Activated naive CD8-positive, alpha-beta T cell treated with anti-CD3 and anti-CD28 coated beads for 36 hours (primary cell): ENCODE measurements at places on chromosomes 3 and 15.
A peak's percentile ranks its signal among the peaks of the same experiment; 100 is the strongest.

DNA sequence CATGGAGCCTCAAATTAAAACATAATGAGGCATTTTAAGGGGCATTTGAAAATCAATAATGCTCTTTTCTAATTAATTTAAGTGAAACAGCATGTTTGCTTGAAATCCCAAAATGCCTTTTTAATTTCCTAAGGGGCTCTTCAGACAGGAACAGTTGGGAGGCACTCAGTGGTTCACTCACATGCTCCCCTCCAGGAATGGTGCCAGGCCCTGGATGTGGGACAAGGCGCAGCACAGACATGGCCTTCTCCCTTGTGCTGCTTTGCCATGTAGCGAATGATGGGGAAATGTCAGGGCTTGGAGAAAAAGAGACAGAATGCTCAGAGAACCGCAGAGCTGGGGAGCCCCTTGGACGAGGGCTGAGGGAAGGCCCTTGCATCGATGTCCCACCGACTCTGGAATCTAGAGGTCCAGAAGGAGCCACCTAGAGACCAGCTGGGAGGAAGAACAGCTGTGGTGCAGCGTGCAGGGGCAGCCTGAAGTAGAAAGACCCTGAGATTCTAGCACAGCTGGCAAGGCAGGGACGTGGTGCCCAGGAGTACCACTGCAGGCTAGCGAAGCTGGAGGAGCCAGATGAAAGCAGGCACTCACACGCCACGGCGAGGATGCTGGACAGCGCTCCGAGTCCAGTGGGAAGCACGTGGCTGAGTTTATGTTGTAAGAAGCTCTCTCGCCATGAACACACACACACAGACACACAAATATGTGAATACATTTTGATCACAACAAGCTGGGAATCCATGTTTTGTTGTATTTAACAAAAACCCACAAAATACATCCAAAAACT, 27.0 kb downstream of the NSMCE3 start:
- H3K36me3 ChIP-seq = no peaks in the 10 kb centered on the region
- H3K27me3 ChIP-seq = peaks cover 6% of the 10 kb centered on the region
- no peaks in the 10 kb centered on the region for H3K4me1 ChIP-seq

DNA sequence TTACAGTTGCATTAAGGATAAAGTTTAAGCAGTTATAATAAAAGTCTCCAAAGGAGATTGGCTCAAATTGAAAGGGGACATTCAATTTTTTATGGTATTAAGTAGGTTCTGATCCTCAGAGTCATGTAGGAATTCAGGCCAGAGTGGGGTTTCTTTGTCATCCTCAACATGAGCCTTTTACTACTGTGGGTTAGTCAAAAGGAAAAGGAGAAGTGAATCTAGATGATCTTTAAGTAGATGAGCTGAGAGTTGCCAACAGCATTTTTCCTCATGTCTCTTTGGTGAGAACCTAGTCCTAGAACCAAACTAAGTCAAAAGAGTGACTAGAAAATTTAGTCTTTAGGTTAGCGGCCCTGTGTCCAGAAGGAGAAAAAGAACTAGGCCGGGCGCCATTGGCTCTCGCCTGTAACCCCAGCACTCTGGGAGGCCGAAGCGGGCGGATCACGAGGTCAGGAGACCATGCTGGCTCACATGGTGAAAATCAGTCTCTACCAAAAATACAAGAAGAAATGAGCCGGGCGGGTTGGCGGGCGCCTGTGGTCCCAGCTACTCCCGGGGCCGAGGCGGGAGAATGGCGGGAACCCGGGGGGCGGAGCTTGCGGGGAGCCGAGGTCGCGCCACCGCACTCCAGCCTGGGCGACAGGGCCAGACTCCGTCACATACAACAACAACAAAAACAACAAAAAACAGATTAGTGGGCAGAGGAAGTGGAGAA, 4.2 kb upstream of the CHL1 start:
- no peak overlapping the region for H3K27ac ChIP-seq
- no peak for DNase-seq
- no peaks in the 10 kb centered on the region for H3K36me3 ChIP-seq
- H3K27me3 ChIP-seq = peaks cover 23% of the 10 kb centered on the region

DNA sequence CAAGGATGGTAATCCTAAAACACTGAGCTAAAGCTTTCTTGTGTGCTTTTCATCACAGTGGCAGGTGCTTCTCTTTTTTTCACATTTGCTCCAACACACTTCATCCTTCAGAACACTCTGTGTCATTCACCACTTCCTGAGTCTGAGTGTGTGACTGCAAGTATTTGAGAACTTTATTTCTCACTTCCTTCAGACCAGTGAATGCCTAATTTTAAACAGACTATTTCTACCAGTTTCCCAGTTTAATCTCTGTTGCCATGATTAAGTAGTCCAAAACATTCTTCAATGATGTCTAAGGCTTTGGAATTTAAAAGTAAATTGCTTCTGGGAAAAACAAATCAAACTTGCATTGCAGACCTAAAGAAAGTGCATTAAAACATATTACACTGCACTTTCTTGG, 541.2 kb downstream of the RBMS3 start:
- H3K27me3 ChIP-seq = peaks cover 10% of the 10 kb centered on the region
- DNase-seq = no peak
- H3K4me1 ChIP-seq = no peaks in the 10 kb centered on the region
- H3K27ac ChIP-seq = no peak overlapping the region
- H3K4me3 ChIP-seq = no peak overlapping the region

GRCh38 chr3:61847784-61848462, 286.6 kb downstream of the PTPRG start:
- H3K27ac ChIP-seq = no peak overlapping the region
- H3K4me3 ChIP-seq = no peak overlapping the region
- peaks cover 9% of the 10 kb centered on the region for H3K27me3 ChIP-seq
- DNase-seq = no peak

GRCh38 chr3:107025961-107026360, 351.3 kb upstream of the CCDC54 start:
- DNase-seq = no peak
- H3K4me3 ChIP-seq = no peak overlapping the region
- no peaks in the 10 kb centered on the region for H3K36me3 ChIP-seq
- no peaks in the 10 kb centered on the region for H3K4me1 ChIP-seq
- no peak overlapping the region for H3K27ac ChIP-seq

- peaks cover 24% of the 10 kb centered on the region for H3K4me1 ChIP-seq
- no peak overlapping the region for H3K27ac ChIP-seq
- no peaks in the 10 kb centered on the region for H3K27me3 ChIP-seq
- H3K36me3 ChIP-seq = no peaks in the 10 kb centered on the region
These were observed 425.2 kb upstream of the TBL1XR1 start for GRCh38 chr3:177622520-177622919.

- no peak overlapping the region for H3K4me3 ChIP-seq
- no peak for DNase-seq
- no peaks in the 10 kb centered on the region for H3K36me3 ChIP-seq
- H3K27me3 ChIP-seq = peaks cover 4% of the 10 kb centered on the region
- no peak overlapping the region for H3K27ac ChIP-seq
These were observed 24.4 kb upstream of the RAB7A start for GRCh38 chr3:128701342-128702212.

DNA sequence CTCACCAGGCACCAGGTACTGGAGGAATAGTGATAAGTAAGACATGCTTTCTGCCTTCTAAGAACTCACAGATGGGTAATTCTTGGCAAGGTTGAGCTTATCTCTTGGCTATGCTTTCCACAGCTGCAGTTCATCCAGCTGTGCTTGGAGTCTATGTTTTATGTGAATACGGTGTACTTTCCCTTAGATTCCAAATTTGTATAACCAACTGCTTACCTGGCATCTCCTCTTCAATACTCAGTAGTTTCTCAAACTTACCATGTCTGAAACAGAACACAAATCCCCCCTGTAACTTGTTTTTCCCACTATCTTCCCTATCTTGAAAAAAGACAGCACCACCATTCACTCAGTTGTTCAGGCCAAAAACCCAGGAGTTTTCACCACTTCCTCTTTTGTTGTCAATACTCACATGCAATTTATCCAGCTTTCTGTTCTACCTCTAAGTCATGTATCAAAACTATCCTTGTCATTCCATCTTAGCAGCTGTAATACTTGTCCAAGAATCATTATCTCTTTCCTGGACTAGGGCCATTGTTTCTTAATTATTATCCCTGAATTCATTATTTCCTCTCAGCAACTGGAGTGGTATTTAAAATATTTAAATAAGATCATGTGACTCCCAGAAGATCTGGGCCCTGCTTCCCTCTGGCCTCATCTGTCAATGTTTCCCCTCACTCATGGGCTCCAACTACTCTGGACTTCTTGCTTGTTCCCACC, 32.6 kb downstream of the COL6A5 start:
- no peak overlapping the region for H3K4me3 ChIP-seq
- no peaks in the 10 kb centered on the region for H3K36me3 ChIP-seq
- peaks cover 10% of the 10 kb centered on the region for H3K27me3 ChIP-seq
- H3K4me1 ChIP-seq = no peaks in the 10 kb centered on the region

DNA sequence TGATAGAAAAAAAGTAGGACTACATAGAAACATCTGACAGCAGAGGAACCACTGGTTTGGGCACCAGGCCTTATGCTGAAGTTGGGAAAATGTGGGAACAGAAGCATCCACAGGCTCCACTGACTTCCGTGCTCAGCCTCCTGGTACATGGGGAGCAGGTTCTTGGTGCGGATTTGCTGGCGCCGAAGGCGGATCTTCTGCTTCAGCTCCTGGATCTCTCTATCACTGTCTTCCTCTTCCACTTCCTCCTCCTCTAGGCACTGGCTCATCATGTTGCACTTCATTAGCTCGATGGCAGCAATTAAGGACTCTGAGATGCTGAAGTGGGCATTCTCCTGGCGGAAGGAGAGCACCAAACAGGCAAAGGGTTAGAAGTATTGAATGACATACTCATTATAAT, 42.5 kb downstream of the RUBCN start:
- H3K36me3 ChIP-seq = peaks cover 20% of the 10 kb centered on the region
- H3K4me3 ChIP-seq = no peak overlapping the region
- no peaks in the 10 kb centered on the region for H3K27me3 ChIP-seq

GRCh38 chr15:78055919-78056713, 21.4 kb downstream of the TBC1D2B start:
- H3K27ac ChIP-seq = peak overlapping the region; percentile 70
- no peaks in the 10 kb centered on the region for H3K27me3 ChIP-seq
- peaks cover 87% of the 10 kb centered on the region for H3K4me1 ChIP-seq
- H3K36me3 ChIP-seq = peaks cover 30% of the 10 kb centered on the region
- peak overlapping the region; percentile 26 for H3K4me3 ChIP-seq

- H3K4me1 ChIP-seq = peaks cover 12% of the 10 kb centered on the region
- no peak for DNase-seq
- no peaks in the 10 kb centered on the region for H3K36me3 ChIP-seq
- H3K27me3 ChIP-seq = no peaks in the 10 kb centered on the region
- no peak overlapping the region for H3K27ac ChIP-seq
These were observed 16.9 kb downstream of the VPS18 start for GRCh38 chr15:40911141-40911540.

GRCh38 chr3:169280010-169280585, 383.4 kb downstream of the MECOM start:
- H3K27ac ChIP-seq = no peak overlapping the region
- no peak for DNase-seq
- H3K4me1 ChIP-seq = no peaks in the 10 kb centered on the region
- no peaks in the 10 kb centered on the region for H3K36me3 ChIP-seq
- H3K4me3 ChIP-seq = no peak overlapping the region
- H3K27me3 ChIP-seq = no peaks in the 10 kb centered on the region
